ENCODE measurements at places on chromosomes 5 and 9. TPM values are rescaled to one million over a fixed set of nuclear protein-coding genes. Genes with fewer than 3 reads are reported as not detected.

The NADK2 gene
- 13.2 TPM for total RNA-seq

The TRIP13 gene
- 4.8 TPM for total RNA-seq

The SH3RF2 gene
- total RNA-seq = under 0.01 TPM

The STING1 gene
- total RNA-seq = 353 TPM

The SLC22A4 gene
- total RNA-seq = 7.3 TPM

The DMRT3 gene
- under 0.01 TPM for total RNA-seq

The PCDHB11 gene
- total RNA-seq = 0.27 TPM

The GAS1 gene
- 0.27 TPM for total RNA-seq

The ZDHHC11B gene
- total RNA-seq = 1.6 TPM

The BSPRY gene
- total RNA-seq = 55.7 TPM

The CATSPER3 gene
- 0.27 TPM for total RNA-seq

The FOXD4L6 gene
- under 0.01 TPM for total RNA-seq

The LCN9 gene
- total RNA-seq = not detected

The FBXW5 gene
- 179 TPM for total RNA-seq

The OR1Q1 gene
- under 0.01 TPM for total RNA-seq

The NR5A1 gene
- total RNA-seq = 0.54 TPM

The PCSK5 gene
- total RNA-seq = 3.0 TPM

The FOXI1 gene
- total RNA-seq = not detected

The CEMIP2 gene
- total RNA-seq = 22.9 TPM

The PCDHA6 gene
- under 0.01 TPM for total RNA-seq

The CCL27 gene
- not detected for total RNA-seq

The ITK gene
- 0.27 TPM for total RNA-seq

The RPP25L gene
- total RNA-seq = 61.7 TPM

The PCDHGA6 gene
- total RNA-seq = 1.9 TPM

The ANKRD31 gene
- under 0.01 TPM for total RNA-seq

The SPINK4 gene
- total RNA-seq = not detected

The ELAVL2 gene
- total RNA-seq = not detected

The PRRX2 gene
- not detected for total RNA-seq

The ELOVL7 gene
- total RNA-seq = 8.1 TPM

The TRAF1 gene
- total RNA-seq = 2.2 TPM

The PCDHB3 gene
- under 0.01 TPM for total RNA-seq

The AIF1L gene
- total RNA-seq = 4.8 TPM

The SPATA6L gene
- total RNA-seq = not detected

The CDH18 gene
- total RNA-seq = not detected

Measured in hematopoietic multipotent progenitor cell (in vitro differentiated cells).